Osteoblast (primary cell): ENCODE measurements at places on chromosomes 7 and 10. TPM values are rescaled to one million over a fixed set of nuclear protein-coding genes. Genes with fewer than 3 reads are reported as not detected.

GRCh38 chr10:24912215-24912614, 40.2 kb downstream of the PRTFDC1 start:
- no peak for DNase-seq

C10orf67 gene
- not detected in 2 replicates for total RNA-seq

- no peak for DNase-seq
Measured at GRCh38 chr7:42161110-42161509, 75.9 kb downstream of the GLI3 start.

DNA sequence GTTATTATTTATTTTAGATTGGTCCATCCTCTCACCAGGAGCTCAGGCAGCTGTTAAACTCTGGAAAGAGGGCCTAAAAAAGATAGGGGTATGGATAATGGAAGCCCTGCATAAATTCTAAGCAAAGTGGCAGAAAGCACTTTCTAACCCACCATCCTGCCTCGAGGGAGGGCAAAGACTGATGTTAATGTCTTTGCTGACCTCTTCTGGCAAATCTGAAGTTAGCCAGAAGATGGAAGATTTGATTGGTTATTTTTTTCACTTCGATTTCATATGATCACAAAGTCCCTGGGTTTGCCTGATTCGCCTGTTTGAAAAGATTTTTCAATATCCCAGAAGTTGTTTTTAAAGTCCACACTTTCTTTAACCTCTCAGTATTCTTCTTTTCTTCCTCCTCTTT, 24.8 kb downstream of the OR9A2 start:
- DNase-seq: no peak

- DNase-seq: peak; percentile 55
Measured at GRCh38 chr10:49174926-49175500, 13.2 kb downstream of the TMEM273 start.

GRCh38 chr7:155810770-155811559, 1.3 kb downstream of the SHH start:
- peak; percentile 78 for DNase-seq

- DNase-seq: peak; percentile 55
Measured at GRCh38 chr7:16431646-16432424, 10.5 kb upstream of the CRPPA start.

KCNK18 gene
- not detected in 2 replicates for total RNA-seq

DNA sequence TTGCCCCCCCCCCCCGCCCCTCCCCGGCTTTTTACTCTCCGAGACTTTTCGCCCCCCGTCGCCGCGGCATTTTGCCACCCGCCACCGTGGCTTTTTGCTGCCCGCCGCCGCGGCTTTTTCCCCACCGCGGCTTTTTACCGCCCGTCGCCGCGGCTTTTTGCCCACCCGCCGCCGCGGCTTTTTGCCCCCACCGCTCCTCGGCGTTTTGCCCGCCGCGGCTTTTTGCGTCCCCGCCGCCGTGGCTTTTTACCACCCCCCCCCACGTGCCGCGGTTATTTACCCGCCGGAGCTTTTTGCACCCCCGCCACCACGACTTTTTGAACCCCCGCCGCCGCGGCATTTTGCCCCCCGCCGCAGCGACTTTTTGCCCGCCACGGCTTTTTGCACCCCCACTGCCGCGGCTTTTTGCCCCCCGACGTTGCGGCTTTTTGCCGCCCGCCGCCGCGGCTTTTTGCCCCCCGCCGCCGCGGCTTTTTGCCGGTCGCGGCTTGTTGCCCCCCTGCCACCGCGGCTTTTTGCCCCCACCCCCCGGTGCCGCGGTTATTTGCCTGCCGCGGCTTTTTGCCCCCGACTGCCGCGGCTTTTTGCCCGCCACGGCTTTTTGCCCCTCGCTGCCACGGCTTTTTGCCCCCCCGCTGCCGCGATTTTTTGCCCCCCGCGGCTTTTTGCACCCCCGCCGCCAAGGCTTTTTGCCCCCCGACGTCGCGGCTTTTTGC, 461.1 kb downstream of the ZNF33B start:
- no peak for DNase-seq

GRCh38 chr10:78255796-78256638, 222.4 kb downstream of the RPS24 start:
- peak; percentile 96 for DNase-seq

DNA sequence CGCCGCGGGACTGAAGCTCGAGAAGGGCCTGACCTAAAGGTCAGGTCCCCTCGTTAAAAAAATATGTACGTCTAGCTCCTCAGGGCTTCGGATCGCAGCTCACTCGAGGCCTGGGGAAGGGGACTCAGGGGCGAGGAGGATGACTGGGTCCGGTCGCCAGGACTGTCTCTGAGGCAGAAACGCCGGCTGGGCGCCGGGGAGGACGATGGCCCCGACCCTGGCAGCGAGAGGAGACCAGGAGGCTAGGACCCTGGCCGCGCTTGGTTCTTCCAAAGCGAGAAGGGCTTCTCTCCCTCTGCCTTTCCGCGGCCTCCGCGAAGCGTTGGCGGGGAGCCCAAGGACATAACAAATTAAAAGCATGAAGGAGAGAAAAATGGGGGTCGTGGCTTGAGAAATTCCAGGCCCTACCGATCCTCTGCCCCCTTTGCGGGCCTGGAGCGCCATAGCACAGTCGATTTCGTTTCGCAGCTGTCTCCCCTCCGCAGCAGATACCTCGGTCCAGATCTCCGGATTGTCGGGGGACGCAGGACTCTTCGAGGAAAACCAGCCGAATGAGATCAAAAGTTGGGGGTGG, 3.1 kb downstream of the NKX2-3 start:
- no peak for DNase-seq

DNA sequence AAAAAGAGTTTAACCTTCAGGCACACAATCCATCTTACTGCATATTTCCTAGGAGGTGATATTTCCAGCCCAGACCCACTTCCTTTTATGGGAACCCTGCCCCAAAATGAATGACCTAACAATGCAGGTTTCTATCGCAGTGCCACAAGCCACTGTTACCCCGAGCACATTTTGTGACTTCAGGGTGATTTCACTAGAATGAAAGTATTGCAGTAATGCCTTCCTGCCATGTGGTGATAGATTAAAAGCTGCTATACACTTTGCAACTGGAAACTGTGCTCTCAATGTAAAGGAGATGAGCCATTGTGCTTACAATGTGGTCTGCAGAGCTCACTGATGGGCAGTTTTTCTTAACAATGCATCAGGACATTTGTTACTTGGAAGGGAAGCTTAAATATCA, 90.5 kb upstream of the RSU1 start:
- no peak for DNase-seq

GPR26 gene
- not detected in 2 replicates for total RNA-seq

- no peak for DNase-seq
Measured at GRCh38 chr10:14039968-14040668, 290.6 kb downstream of the FRMD4A start.

- DNase-seq: no peak
Measured at GRCh38 chr7:80902019-80902418, 16.8 kb downstream of the SEMA3C start.

DNA sequence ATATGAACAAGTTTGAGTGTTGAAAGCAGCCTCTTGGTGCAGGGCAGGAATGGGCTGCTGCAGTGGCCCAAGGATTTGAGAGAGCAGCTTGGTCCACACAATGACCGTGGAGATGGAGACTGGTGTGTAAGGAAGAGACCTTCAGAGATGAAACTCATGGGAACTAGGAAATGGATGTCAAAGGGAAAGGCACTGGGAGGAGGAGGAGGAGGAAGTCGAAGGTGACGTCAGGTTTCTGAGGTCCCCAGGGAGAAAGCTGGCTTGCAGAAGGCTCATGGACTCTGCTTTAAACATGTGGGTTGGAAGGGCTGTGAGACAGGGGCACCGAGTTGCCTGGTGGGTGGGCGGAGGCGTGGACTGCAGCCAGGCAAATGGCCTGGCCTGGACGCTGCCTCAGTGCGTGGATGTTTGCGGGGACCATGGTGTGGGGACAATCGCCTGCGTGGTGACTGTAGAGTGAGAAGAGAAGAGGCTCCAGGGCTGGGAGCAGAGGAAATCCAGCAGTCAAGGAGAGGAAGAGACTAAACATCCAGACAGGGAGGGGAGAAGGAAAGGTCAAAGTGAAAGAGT, 14.6 kb downstream of the C10orf71 start:
- DNase-seq: no peak

DNA sequence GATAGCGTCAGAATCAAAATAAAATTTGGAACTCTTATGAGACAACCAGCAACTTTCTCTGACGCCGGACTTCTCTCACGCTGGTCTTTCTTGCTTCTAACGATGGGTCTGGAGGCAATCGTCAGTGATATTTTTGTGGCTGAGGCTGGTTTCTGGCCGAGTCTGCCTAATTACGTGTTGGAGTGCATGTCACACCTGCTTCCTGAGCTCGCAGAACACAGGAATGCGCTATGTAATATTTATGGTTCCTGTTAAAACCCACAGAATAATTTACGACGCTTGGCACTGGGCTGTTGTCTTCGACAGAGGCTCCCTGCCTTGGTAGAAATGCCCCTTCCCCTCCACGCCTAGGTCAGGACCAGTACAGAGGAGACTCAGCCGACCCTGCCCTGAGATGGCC, 64.9 kb downstream of the NPTX2 start:
- DNase-seq: no peak

DNA sequence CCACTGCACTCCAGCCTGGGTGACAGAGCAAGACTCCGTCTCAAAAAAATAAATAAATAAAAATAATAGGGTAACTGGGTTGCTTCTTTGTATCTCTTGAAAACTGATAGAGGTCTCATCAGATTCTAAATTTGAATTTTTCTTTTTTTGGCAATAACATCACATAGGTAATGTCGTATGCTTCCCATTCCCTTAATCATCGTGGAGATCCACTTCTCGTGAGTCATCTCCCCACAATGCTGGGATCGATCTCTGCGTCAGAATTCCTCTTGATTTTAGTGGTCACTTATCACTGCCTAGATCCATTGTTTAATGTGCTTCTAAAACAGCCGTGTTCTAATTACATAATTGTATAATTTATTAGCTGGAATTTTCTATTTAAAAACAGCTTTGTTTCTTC, 70.5 kb upstream of the DNAJB6 start:
- DNase-seq: peak; percentile 73

ASIC3 gene
- total RNA-seq: under 0.01 and 0.29 TPM in 2 replicates

DNA sequence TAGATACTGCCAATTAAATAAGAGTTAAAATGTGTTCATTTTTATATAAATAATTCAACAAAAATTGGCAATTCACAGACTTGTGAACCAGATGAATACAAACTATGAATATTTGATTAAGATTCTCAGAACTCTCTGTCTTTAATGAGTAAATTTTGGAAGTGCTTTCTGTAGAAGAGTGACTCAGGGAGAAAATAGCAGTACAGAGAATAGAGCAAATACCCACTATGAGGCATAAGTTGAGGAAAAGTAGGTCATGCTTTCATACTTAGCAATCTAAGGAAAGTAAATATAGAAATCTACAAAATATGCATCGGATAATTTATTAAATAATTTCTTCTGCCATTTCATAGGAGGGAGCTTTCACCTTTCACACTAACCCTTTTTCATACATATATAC, 117.7 kb upstream of the TMEM106B start:
- no peak for DNase-seq

- no peak for DNase-seq
Measured at GRCh38 chr7:36245684-36246299, 92.7 kb downstream of the EEPD1 start.

- no peak for DNase-seq
Measured at GRCh38 chr10:123858077-123858681, 33.4 kb downstream of the CPXM2 start.

DNA sequence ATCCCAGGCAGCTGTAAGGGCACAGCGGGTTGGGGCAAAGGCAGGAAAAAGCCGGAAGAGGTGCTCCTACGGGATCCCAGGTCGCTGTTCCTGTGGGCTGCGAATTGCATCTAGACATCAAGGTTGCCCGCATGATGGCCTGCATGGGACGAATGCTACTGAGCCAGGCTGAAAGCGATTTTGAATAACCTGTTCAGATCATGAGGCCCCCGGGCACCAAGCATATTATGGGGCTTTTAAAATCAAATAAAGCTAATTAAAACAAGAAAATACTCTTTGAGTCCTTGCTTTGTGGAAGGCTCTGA, 37.1 kb downstream of the CAMK2B start:
- peak; percentile 69 for DNase-seq

FFAR4 gene
- total RNA-seq: not detected in 2 replicates

- no peak for DNase-seq
Measured at GRCh38 chr10:82245157-82245556, 370.2 kb downstream of the NRG3 start.

AUTS2 gene
- 15.2 and 17.4 TPM in 2 replicates for total RNA-seq

DNA sequence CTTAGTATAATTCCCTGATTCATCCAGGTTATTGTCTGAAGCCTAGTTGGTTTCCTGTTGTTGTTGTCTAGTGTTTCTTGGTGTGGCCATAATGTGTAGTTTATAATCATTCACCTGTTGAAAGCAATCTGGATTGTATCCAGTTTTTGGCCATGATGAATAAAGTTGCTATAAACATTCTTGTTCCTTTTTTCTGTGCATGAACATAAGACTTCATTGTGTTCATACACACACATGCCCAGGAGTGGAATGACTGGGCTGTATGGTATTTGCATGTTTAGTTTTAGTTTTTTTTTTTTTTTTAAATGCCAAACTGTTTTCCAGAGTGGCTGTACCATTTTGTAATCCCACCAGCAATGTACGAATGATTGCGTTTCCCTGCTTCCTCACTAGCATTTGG, 349.8 kb downstream of the SDK1 start:
- no peak for DNase-seq

CDC14C gene
- 0.29 TPM in 1 of 2 replicates, not detected in the other for total RNA-seq

DNA sequence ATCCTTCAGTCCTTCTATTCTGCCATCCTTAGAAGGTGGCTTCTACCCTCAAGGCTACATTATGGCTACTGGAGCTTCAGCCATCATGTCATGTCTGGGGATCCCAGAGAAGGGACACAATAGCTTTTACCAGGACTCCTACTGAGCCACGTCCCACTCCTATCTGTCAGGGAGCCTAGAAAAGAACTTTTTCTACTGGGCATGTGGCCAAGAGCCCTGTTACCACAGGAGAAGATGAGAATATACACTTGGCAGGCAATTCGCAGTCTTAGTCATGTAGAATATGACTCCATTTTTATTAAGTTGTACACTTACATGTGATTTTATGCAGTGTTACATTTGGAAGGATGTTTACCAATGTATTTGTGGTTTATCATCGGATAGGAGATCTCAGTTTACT, 64.6 kb upstream of the KCNMA1 start:
- peak; percentile 87 for DNase-seq

- DNase-seq: no peak
Measured at GRCh38 chr7:2571409-2571808, 12.6 kb downstream of the IQCE start.

COPS6 gene
- total RNA-seq: 42.4 and 45.6 TPM in 2 replicates

DNA sequence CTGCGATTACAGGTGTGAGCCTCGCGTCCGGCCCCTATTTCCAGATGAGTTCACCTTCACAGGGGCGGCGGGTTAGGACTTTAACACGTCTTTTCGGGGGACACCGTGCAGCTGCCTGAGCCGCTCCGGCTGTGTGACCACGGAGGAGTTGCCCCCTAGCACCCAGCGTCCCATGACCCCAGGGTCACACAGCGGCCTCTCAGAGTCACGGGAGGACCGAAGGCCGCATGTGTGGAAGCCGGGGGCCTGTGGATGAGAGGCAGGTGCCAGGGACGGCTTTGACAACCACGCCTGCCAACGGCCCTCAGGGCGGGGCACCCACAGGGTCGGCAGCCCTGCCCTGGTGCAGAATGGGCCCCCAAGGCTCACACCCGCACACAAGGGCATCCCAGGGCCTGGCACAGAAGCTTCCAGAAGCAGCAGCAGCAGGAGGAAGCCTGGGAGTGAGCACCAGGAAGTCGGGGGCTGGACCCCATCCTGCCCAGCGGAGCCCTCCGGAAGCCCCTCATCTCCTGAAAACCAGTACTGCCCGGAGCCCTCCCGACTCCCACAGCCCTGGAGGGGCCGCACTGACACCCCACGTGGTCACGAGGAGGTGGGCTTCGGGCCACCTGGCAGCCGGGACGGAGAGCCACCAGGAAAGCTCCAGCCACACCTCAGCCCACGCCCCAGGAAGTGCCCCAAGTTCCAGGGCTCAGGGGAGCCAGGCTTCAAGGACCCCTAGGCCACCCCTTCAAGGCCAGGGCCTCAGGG, 32.7 kb downstream of the ADAP1 start:
- no peak for DNase-seq

CC2D2B gene
- 0.36 and 0.88 TPM in 2 replicates for total RNA-seq
